PC-3 (cell line): ENCODE measurements at places on chromosomes 2 and 18.
A peak's percentile ranks its signal among the peaks of the same experiment; 100 is the strongest.

DNA sequence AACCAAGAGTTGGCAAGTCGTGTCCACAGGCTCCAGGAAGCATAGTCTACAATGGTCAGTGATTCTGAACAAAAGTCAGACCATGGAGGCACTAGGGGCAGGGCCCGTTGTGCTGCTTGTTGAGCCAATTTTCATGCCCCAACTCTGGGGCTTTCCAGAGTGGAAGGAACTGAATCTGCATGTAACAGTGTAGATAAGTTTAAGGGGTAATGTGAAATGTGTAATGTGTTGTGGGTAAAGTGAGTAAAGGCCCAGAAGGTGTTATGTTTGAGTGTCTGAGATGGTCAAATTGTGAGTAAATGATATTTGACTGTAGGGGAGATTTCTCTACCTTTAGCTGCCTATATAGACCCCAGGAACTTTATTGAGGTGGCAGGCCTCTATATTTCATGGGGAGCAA is 1336.5 kb upstream of the SLC39A10 start:
- no peak for DNase-seq

DNA sequence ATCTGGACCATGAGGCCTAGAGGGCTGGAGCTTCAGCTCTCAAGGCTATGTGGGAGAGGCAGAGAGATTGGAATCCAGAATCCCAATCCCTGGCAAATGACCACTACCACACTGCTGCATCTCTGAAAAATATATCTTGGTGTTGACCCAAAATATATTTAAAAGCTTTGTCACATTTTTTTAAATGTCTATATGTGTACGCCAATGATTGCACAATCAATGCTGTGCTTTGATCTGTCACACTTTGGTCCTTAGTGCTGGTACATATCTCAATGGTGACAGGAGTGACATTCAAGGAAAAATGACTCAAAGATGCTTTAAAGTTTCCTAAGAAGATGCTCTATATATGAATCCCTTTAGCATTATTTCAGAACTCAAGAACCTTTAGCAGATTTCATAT is 31.7 kb upstream of the NEDD4L start:
- DNase-seq: no peak

GRCh38 chr2:71303849-71304248 is 27.7 kb upstream of the ZNF638 start:
- no peak for DNase-seq

DNA sequence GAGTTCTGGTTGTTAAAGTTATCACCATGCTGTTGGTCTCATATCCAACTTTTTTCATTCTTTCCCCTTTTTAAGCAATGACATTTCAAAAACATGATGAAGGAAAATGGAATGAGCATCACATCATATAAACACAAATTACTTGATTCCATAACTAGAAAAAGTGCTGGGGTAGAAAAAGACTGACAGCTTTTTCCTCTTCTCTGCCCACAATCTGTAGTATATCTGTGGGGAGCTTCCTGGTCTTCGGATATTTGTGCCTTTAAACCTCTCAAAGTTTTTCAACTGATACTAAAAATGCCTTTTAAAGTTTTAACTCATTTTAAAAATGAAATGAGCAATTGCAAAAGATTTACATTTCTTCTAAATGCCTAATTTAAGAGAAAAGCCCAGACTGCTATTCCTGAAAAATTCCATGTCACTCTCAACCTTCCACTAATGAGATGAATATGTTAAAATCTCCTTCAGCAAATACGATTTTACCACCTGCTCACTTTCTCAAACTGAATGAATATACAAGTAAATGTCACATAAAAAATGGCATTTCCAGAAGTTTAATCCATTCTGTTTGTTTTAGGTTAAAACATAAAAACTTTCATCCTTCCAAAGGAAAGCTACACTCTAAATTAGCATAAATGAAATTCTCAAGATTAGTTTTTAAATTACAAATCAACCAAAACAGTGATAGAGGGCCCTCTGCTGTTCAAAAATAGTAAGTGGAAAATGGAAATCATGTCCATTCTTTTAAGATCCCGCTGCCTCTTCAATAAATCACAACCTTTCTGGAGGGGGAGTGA is 2.1 kb downstream of the DNAH7 start:
- peak; percentile 65 for DNase-seq

DNA sequence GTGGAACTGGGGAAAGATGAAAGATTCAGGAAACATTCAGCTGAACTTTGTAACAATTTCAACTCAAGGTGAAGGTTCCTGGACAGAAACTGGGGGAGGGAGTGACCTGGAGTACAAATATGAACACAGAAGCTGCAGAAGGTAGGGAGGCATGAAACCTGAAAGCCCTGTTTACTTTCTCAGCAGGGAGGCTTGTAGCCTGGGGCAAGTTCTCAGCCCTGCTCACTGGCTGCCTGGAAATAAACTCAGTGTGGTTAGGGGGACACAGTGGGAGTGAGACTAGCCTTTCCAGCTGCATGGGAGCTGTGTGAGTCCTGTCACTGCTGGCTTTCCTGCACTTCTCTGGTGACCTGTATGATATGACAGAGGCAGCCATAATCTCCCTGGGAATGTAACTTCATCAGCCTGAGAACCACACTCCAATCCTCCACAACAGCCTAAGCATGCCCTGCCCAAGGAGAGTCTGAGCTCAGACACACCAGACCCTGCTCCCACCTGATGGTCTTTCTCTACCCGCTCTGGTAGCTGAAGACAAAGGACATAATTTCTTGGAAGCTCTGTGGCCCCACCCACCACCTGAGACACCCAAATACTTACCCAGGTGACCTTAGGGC is 77.0 kb downstream of the ZSWIM2 start:
- DNase-seq: peak; percentile 76

GRCh38 chr2:40396124-40396523 is 55.8 kb downstream of the SLC8A1 start:
- DNase-seq: no peak

GRCh38 chr2:221771297-221771696 is 199.2 kb upstream of the EPHA4 start:
- no peak for DNase-seq

GRCh38 chr2:21804151-21804550 is 680.4 kb downstream of the TDRD15 start:
- DNase-seq: no peak

DNA sequence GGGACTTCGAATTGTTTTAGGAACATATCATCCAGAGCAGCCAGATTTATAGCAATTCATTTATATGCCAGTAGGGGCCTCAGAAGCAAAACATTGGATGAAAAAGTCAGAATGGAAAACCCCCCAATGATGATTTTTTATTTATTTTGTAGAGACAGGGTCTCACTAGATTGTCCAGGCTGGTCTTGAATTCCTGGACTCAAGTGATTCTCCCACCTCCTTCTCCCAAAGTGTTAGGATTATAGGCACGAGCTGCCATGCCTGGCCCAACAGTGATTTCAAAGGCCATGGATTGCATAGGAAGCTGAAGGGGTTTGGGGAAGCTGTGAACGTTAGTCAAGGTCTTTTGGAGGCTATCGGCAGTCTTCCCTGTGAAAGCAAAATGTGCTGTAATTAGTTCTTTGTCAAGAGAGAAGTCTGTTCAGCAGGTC is 21.9 kb upstream of the MCFD2 start:
- DNase-seq: peak; percentile 31

- no peak for DNase-seq
These were observed 183.1 kb downstream of the PTPRM start for GRCh38 chr18:7750095-7750663.

GRCh38 chr2:71589763-71590162 is 136.4 kb downstream of the DYSF start:
- DNase-seq: no peak

DNA sequence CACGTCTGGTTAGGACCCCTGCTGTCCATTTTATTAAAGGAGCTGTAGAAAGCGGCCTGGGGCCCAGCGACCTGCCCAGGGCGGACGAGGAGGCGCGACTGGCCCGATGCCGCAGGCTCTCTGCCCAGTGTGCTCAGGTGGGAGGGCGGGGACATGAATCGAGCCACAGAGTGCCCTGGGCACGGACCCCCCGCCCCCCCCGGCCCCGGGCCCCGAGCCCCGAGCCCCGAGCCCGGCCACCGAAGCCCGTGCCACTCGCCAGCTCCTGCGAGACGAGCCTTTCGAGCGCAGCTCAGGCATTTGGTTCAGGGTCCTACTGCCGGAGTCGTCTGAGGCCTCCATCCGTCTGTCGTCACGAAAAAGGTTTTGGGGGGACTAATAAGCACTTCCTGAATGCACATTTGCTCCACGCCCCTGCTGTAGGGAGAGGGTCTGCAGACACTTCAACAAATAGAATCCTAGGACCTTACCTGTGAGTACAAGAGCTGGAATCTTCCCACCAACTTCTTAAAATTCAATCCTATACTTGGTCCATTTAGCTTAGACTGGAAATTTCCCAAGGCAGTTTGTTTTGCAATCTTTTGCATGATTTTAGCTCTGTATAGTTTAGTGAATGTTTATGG is 602 bp upstream of the ADAM17 start:
- peak; percentile 46 for DNase-seq

DNA sequence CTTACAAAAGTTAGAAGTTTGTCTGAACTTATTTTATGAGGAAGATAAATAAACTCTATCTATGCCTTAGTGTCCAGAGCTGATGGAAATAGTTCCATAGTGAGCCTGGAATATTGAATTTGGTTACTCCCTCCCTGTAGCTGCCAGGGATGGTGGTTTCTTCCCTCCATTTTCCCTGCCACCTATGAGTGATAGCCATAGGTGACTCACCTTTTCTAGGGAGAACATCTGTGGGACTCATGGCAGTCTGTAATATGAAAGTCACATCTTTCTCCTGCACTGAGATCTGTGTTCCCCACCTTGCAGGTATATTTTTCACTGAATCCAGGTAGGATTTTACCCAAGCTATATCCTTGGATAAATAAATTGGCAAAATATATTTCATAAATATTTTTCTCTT is 148.8 kb downstream of the TPGS2 start:
- no peak for DNase-seq

DNA sequence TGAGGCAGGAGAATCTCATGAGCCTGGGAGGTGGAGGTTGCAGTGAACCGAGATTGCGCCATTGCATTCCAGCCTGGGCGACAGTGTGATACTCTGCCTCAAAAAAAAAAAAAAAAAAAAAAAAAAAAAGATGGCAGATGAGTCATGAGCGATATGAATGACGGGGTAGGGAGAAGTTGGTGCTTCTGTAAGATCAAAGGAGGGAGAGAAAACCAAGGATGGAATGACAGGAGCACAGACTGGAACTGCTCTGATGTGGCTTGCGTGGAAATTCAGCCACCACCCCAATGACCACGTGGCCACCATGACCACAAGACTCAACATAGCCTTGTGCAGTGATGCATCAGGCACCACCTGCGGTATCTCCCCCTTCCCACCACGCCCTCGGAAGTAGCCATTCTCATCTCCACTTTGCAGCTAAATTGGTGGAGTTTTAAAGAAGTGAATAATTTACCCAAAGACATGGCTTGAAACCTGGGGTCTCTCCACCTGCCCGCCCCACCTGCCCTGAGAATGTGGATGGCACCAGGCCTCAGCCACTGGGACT is 96.0 kb downstream of the ACKR3 start:
- DNase-seq: no peak

- DNase-seq: no peak
These were observed 60.5 kb downstream of the TMEM185B start for GRCh38 chr2:120162716-120163115.

DNA sequence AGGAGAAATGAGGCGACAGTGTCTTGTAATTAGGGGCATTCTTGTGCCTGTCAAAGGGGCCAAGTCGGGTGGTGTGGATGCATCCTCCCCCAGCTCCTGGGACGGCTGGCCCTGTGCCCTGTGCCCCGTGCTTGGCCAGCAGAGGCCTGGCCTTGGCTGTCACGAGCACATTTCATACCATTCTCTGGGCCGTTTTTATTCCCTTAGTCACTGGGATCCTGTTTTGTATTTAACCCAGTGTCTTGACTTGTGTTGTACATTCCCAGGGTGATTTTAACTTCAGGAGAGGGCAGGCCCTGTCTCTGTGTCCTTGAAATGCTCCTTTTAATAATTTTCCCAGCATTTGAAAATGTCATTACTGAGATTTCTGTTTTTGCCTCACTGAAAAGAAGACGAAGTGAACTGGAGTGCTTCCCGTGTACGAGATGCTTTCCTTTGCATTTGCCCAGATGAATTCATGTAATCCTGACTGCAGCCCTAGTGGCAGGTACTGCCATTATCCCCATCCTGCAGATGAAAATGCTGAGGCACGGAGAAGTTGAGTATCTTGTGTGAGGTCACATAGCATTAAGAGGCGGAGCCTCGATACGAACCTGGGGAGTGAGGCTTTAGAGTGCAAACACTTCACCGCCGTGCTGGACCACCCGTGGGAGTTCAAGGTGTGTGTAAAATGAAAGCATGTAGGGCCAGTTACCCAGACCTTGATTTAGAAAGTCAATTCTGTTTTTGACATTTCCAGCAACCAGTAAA is 57.0 kb downstream of the SH3RF3 start:
- no peak for DNase-seq

- no peak for DNase-seq
These were observed 29.8 kb downstream of the COL6A3 start for GRCh38 chr2:237383991-237384671.

DNA sequence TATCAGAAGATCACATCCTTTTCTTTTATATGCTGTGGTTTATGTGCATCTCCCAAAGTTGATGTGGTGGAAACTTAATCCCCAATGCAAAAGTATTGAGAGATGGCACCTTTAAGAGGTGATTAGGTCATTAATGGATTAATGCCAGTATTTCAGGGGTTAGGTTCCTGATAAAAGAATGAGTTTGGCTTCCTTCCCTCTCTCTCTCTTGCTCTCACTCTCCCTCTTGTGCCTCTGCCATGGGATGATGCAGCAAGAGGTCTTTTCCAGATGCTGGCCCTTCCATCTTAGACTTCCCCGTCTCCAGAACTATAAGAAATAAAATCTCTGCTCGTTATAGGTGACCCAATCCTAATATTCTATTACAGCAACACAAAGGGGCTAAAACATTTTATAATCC is 85.0 kb downstream of the TTC27 start:
- DNase-seq: no peak

DNA sequence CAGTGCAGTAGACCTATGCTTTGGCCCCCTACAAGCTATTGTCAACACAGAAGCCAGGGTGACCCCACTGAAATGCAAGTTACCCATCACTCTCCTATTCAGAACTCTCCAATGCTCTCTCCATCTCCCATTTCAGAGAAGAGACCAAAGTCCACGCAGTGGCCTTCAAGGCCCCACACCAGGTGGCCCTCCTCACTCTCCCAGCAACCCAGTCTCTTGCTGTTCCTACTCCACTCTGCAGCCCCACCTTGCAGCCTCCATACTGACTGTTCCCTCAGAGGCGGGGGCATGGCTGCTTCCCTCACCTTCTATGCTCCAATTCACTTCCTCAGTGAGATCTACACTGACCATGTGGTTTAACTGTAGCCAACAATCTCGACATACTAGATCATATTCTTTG is 313.3 kb downstream of the CELF4 start:
- no peak for DNase-seq
